ENCODE measurements at places on chromosomes 7 and 10. TPM values are rescaled to one million over a fixed set of nuclear protein-coding genes. Genes with fewer than 3 reads are reported as not detected.

DNA sequence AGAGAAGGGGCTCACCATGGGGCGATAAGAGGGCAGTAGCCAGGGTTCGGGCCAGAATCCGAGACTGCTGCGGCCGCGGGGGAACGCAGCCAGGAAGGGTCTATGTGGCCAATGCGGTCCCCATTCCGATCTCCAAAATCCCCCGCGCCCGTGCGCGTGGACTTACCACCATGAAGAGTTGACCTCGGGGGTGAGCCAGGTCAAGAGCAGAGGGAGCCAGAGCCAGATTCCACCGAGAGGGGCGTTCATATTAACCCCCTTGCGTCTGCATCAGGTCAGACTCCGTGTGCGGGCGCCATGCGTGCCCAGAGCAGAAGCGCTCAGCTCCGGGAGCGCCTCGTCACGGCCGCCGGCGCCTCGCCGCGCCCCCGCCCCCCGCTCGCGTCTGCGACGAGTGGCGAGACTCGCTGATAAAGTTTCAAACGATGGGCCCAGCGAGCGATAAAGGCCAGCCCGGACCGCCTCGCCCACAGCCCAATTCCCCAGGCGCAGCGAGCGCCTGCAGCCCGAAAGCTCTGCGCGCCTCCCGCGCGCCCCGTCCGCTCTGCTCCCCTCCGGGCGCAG lies at the start of gene WNT2:
Gene WNT2 (minus strand): TSS at position 318 of the 564 bp plus-strand sequence. CDS start 69 bp downstream, at position 249.
- no peak for DNase-seq

Gene FAM171A1
- 9.5 TPM for total RNA-seq

DNA sequence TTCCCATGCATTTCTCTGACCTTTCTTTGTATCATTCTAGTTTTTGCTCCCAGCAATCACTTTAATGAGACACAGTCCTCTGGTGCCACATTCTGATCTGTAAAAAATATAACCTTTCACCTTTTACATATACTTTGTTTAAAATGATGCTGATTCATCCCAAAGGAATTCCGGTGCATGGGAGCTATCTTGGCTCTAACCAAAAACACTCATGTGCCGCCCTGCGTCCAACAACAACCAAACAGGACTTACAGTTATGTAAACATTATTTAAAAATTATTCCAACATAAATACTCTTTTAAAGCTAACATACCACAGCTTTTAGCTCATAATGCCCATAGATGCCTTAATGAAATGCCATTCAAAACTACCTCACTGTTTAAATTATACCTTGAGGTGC lies 7.7 kb upstream of the OPALIN start:
- no peak for DNase-seq

Gene AFAP1L2
- 4.2 TPM for total RNA-seq

Gene PALD1
- total RNA-seq: 1.9 TPM

Gene WDR86
- 15.5 TPM for total RNA-seq

DNA sequence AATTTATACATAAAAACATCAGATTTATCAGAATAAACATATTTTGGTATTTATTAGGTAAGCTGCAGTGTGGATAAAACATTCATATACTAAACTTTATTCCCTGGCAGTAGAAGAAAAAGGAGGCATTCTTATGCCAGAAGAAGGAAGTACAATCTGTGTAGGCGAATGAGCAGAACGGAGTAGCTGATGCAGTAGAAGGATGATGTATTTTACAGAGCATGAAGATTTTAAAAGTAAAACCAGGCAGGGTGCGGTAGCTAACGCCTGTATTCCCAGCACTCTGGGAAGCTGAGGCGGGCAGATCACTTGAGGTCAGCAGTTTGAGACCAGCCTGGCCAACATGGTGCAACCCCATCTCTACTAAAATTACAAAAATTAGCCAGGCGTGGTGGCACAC lies 294.9 kb upstream of the MKLN1 start:
- no peak for DNase-seq

Gene TDRD1
- under 0.01 TPM for total RNA-seq
